ENCODE measurements at places on chromosomes 7 and 10.

- DNase-seq, result no peak
Observed at GRCh38 chr7:129523924-129524323, 21.6 kb downstream of the SMKR1 start.

- no peak for DNase-seq
Observed at GRCh38 chr10:69366738-69367137, 50.0 kb downstream of the TACR2 start.

DNA sequence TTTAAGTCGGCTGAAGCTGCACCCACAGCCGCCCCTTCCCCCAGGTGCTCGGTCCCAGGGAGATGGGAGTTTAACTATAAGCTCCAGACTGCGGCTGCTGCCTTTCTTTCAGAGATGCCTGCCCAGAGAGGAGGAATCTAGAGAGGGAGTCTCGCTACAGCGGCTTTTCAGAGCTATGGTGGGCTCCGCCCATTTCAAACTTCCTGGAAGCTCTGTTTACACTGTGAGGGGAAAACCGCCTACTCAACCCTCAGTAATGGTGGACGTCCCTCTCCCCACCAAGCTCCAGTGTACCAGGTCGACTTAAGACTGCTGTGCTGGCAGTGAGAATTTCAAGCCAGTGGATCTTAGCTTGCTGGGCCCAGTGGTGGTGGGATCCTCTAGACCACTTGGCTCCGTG is 135.4 kb downstream of the CXCL12 start:
- no peak for DNase-seq

- DNase-seq, result no peak
Observed at GRCh38 chr10:72593963-72594362, 31.9 kb downstream of the MICU1 start.

- no peak for DNase-seq
Observed at GRCh38 chr7:1413936-1414639, 45.2 kb downstream of the MICALL2 start.

GRCh38 chr7:96088579-96088978 is 233.3 kb downstream of the SLC25A13 start:
- DNase-seq, result no peak

GRCh38 chr7:134920026-134920753 is 66.1 kb upstream of the AGBL3 start:
- no peak for DNase-seq

- no peak for DNase-seq
Observed at GRCh38 chr10:48554656-48555055, 50.2 kb downstream of the ARHGAP22 start.

- DNase-seq, result no peak
Observed at GRCh38 chr7:81161451-81162075, 242.7 kb upstream of the SEMA3C start.

All from activated naive CD8-positive, alpha-beta T cell treated with anti-CD3 and anti-CD28 coated beads, Interleukin-2, amount 50 U/mL, for 24 hours (primary cell).